Spinal cord (tissue), 10 donors: ENCODE measurements at places on chromosomes 3 and 15.

GRCh38 chr15:97528238-97528637 lies 432.3 kb upstream of the ARRDC4 start:
- no peak for DNase-seq

DNA sequence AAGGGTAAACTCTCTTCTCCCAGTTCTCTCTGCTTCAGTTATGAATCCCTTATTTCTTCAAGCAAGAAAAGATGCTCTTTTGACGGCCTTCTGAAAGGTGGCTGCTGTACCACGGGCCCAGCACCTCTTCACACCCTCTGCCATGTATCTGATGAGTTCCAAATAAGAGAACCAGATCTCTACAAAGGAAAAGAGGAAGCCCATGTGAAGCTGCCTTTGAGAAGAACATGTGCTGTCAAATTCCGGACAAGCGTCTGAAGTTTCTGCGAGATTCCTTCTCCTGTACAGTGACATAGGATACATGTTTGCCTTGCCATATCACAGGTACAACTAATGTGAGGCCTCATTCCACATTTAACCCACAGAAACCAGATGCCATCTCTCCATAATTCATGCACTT lies 59.2 kb downstream of the SH3BP5 start:
- no peak for DNase-seq

DNA sequence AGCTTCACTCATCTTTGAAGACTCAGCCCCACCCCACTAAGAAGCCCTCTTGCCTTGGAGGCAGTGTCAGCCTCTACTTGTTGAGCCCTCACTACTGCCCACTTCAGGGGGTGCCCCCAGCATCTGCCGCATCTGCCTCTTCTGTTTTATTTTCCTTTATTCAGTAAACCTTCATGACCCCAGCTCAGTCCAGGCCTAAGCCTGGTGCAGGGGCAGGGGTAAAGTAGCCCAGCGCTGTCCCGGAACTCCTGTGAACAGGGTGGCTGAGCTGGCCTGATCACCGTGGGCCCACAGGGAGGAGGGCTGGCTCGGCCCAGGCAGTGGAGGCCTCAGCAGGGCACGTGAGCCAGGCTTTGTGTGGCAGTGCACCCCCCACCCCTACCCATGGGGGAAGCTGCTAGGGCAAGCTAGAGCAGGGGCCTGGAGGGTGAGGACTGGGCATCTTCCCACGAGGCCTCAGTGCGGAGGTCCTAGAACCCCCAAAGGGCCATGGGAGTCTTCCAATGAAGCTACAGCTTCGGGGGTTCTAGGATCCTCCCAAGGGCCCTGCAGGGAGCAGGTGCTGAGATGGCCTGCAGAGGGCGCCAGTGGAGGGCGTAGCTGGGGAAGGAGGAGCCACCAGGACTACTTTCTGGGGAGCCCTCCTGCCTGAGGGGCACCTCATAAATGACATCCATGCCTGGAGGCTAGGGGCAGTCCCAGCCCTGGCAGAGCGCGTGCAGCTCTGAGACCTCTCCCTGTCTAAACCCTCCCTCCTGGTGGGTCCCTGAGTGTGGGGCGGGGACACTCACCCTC lies 36.0 kb downstream of the TSPAN3 start:
- no peak for DNase-seq

GRCh38 chr15:52180851-52181450 lies 10.2 kb downstream of the GNB5 start:
- no peak for DNase-seq

DNA sequence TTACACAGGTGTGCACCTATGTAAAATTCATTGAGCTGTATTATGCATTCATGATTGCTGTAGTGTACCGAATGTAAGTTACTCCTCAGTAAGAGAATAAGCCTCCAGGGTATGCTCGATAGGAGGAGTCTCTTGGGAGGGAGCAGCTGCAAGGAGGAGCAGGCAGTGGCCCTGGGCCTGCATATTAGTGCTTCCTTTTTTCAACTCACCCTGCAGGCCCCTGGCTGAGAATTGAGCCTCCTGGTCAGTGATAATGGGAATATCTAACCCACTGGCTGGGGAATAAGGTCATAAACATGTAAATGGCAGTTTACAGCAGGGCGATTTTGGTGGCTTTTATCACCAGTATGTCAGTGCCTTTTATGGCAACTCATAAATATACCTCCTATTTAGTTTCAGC lies 21.7 kb upstream of the SFMBT1 start:
- DNase-seq = no peak

- no peak for DNase-seq
Observed at GRCh38 chr15:36362509-36362915, 216.9 kb upstream of the CDIN1 start.

- DNase-seq = no peak
Observed at GRCh38 chr15:56343879-56344278, 21.3 kb upstream of the TEX9 start.

DNA sequence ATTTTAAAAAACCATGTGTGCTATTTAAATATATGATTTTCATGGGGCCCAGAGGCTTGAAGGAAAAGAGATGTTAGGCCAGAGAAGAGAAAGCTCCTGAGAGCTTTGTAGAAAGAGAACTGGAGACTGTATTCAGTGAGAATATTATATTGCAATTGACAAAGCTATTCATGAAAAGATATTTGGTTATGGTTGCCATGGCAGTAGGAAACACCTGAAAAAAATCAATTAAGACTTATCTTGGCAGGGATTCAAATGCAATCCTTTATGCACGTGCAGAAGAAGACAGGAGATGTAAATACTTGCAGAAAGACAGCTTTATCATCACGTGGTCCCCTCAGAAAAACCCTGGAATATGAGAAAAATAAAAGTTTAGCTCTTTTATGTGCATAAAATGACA lies 636.0 kb upstream of the TBL1XR1 start:
- DNase-seq = no peak

- no peak for DNase-seq
Observed at GRCh38 chr3:25748189-25748588, 35.1 kb downstream of the NGLY1 start.

DNA sequence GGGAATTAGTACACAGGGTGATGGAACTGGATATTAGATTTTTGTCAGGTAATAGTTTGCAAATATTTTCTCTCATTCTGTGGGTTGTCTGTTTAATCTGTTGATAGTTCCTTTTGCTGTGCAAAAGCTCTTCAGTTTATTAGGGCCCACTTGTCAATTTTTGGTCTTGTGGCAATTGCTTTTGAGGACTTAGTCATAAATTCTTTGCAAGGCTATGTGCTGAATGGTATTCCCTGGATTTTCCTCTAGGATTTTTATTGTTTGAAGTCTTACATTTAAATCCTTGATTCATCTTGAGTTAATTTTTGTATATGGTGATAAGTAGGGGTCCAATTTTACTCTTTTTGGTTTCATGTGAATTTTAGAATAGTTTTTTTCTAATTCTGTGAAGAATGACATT lies 111.3 kb downstream of the ARRDC4 start:
- no peak for DNase-seq

DNA sequence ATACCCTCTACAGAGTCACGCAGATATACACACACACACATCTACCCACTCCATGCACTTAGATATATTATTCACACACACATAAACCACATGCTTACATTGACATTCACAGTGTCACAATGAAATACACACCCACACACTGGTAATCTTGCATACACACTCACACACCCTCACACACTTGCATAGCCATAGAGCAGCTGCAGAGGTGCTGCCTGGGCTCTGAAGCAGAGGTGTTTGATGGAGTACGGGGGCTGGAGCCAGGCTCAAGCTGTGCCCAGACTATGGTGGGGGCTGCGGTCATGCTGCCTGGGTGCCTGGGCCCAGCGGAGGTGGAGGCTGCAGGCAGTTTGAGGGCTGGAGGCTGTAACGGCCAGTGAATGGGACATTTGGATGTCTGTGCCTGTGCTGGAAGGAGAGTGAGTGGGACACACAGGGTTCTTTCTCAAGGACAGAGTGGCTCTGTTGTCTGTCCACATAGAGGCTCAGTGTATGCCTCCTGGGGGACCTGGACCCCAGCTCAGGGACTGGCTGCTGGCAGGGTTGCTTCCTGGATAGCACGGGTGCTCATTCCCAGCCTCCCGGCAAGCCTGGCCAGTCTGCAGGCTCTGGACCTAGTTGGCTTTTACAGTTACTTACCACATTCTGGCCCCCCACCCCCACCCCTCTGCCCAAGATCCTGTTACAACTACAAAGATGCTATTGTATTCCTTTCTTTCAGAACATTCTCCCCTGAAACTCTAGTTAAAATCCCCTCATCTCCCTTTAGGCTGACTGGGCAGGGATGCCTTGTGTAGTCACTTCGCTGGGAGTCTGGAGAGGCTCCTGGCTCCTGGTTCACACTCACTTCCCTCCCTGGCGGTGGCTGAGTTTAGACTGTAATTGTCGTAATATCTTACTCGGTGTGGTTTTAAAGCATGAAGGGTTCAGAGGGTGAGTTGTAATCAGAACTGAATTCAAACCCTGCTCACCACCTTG lies 12.5 kb downstream of the GASK1A start:
- peak; percentile 46 for DNase-seq

- DNase-seq = no peak
Observed at GRCh38 chr3:161081633-161082032, 23.5 kb downstream of the B3GALNT1 start.

DNA sequence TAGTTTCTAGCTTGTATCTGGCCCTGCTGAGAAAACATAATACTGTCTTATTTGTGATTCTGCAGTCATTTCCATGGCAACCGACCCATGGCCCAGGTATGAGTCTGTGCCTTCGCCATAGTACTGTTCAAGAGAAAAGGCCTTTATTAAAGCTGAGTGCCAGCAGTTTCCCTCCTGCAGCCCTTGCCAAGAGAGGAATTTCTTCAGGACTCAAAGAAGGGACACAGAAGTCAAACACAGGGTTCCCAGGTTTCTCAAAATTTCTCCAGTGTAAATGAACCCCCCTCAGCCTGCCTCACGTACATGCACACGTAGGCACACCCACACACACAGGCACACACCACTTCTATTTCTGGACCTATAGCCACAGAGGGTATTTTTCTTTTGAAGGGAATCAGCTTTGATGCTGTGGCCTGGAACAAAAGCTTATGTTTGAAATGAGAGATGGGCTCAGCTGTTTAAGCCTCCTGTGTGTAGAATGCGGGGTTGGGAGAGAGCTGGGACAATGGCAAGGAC lies 269.2 kb downstream of the PDCD6IP start:
- DNase-seq = peak; percentile 64

DNA sequence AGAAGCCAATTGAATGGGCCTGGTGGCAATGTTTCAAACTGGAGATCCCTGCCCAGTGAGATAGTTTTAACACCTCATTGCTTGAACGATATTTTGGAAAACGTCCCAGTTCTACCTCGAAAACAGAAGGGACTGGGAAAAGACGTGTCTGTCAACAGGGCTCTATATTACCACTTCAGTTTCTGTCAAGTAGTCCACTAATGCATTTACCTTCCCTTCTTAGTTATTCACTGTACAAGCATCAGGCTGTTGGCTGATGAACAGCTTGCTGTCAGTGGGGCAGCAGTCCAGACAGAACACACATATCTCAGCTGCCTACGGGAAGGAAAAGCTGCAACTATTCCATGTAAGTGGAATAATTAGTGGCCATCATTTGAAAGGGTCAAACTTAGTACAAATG lies 794.7 kb upstream of the GBE1 start:
- no peak for DNase-seq

- no peak for DNase-seq
Observed at GRCh38 chr3:177618873-177619733, 421.8 kb upstream of the TBL1XR1 start.

DNA sequence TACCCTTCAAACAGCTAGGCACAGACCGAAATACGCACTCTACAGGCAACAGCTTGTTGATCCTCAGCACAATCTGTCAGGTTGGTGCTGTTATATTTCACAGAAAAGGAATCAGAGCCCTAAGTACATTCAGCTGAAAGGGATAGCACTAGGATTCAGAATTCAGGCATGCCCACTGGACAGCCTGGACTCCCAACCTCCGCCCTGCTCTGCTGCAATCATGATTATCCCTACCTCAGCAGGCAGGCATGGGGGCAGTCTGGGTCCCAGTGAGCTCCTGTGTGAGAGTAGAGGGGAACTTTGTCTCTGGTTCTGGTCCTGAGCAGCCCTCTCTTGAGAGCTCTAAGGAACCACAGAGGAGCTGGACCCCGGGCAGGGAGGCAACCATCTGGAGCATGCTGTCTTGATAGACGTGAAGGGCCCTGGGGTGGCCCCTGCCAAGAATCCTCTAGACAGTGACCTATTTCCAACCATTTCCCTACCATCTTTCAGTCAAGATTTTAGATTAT lies 23.4 kb upstream of the NOX5 start:
- no peak for DNase-seq

DNA sequence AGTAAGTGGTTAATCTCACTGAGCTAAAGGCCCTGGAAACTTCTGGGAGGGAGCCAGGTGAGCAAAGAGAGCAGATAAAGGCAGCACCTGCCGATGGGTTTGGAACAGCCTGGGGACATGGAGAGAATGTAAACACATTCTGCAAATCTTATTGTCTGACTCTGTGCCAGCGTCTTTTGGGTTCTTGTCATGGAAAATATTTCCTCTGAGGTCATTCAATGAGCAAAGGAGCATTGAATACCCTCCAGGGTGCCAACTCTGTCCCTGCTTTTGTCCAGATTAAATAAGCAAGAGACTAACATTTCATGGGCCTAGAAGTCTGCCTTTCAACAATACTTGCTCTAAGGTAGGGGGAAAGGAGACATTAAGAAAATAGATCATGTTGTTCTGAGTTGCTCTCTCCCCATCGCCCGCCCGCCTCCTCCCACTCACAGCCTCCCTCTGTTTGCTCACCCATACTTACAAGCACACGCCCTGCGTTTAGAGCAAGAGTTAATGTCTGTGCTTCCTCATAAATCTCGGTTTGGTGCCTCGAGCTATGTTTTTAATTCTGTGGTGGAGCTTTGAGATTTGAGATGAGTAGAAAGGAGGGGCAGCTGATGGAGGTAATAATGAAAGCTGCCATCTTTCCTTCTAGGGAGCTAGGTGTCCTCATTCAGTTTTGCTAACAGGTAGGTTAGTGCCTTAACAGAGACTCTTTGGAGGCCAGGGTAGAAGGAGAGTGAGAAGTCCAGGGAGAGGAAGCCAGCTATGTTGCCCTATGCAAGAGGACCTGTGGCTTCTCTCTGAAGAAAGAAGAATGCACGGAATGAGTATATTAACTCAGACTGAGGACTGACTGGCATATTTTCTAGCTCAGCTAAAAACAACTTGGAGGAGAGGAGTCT lies 132.9 kb downstream of the TPRG1 start:
- DNase-seq = no peak

DNA sequence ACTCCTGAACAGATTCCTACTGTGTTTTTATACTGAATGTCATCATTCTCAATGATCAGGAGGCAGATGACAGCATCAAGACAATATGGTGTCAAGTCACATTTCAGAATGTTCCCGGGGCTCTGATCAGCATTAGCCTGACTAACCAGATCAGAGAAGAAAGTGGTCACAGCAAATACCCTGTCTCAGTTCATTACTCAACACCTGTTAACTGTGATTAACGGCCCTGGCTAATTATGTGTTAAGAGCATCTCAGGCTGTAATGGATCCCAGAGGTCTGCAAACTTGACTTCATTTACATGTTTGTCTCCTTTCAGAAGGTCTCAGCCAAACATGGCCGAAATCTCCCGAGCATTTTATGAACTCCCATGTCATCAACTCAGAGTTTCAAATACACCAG lies 833.7 kb downstream of the FHIT start:
- DNase-seq = peak; percentile 79

- DNase-seq = no peak
Observed at GRCh38 chr15:81858586-81858985, 187.2 kb downstream of the MEX3B start.

GRCh38 chr3:81920816-81921215 lies 159.4 kb upstream of the GBE1 start:
- DNase-seq = no peak

- DNase-seq = no peak
Observed at GRCh38 chr3:112770032-112770626, 76.5 kb downstream of the CD200R1L start.
